ENCODE measurements at places on chromosomes 12 and 14.

DNA sequence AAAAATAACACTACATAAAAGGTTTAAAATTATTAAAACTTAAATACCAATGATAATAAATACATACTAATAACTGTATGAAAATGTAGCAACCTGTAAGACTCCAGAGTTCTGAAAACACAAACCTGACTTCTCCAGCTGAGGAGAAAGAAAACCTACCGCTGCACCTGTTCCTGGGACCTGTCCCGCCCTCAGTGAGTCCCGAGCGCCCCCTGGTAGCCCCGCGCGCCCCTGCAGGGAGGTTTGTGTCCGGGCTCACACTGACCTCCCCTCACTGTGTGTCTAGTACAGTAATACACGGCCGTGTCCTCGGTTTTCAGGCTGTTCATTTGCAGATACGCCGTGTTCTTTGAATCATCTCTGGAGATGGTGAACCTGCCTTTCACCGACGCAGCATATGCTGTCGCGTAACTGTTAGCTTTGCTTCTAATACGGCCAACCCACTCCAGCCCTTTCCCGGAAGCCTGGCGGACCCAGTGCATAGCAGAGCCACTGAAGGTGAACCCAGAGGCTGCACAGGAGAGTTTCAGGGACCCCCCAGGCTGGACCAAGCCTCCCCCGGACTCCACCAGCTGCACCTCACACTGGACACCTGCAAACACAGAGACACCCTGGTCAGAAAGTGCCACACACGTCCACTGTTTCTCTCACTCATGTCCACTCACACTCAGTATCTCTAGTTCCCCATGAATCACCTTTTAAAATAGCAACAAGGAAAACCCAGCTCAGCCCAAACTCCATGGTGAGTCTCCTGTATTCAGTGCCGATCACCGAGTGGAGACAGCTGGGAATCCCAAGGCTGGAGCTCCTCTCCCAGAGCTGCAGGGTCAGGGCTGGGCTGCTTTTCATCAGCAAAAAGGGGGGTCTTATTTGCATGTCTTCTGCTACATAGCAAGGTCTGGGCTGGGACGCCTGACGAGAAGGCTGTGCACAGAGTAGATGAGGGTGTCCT lies 1276.3 kb downstream of the TMEM121 start:
- DNase-seq: no peak

- DNase-seq: no peak
Measured at GRCh38 chr12:117486840-117487659, 125.6 kb upstream of the NOS1 start.

GRCh38 chr12:47206450-47207339 lies 126.9 kb upstream of the AMIGO2 start:
- no peak for DNase-seq

DNA sequence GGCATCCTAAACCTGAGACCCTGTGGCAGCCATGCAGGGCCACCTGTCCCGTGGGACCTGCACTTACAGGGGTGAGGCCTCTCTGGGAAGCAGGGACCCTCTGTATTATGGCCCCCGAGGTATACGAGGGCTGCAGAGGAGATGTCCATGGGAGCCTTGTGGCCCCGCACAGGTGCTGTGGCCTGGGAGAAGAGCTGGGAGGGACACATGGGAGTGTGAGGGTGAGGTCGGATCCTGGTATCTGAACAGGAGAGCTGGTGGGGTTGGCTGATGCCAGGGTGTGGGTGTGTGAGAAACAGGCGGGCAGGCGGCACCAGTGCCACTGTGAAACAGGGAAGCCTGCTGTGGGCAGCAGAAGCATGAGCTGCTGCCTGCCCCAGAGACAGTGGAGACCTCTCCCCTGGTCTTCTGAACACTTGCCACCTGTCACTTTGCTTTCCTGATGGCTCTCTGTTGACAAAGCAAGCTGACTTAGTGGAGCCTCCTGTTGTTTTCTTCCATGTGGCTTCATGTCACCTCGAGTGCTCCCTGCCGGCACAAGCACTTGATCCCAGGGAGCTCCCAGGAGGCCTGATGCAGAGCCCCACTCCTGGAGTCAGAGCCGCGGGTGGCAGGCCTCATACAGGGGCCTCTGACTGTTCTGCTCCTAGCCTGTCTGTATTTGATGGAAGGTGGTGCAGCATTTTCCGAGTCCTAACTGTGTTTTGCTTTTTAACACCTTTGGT lies 19.8 kb upstream of the AMN start:
- no peak for DNase-seq

GRCh38 chr12:131441638-131442336 lies 269.1 kb upstream of the SFSWAP start:
- no peak for DNase-seq
